Progenitor cell of endocrine pancreas (in vitro differentiated cells): ENCODE measurements at places on chromosomes 12 and 14.

DNA sequence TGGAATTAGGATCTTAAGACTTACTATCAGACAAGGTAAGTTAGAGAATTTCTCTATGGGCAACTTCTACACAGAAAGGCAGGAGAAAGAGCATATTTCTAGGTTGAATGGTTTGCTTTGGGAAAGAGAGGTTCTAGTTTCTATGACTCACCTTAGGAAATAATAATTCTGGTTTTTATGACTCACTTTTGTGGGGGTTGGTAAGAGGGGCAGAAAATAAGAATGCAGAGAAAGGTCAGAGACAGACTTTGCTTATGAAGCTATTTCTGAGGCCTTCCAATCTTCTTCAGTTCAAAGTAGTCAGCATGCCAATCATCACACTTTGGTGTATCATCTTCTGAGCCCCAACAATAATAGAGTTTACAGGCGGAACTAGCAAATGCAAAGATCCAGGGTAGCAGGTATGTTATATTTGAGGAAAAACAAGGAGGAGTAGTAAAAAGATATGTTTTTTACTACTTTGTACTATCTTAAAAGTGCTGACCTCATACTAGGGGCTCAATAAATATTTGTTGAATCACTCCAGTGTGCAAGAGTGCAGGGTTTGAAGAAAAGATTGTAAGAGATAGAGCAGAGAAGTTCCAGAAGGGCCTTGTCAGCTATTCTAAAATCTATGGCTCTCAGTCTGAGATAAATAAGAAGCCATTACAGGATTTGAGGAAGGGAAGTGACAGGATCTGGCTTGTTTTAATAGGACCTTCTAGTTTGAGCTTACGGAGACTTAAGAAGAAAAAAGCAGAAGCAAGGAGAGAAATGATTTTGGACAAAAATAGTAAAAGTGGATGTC, 56.7 kb upstream of the LRFN5 start:
- DNase-seq = no peak

- DNase-seq = no peak
Measured at GRCh38 chr12:54352891-54353874, 11.1 kb downstream of the GPR84 start.

- DNase-seq = no peak
Measured at GRCh38 chr12:109695961-109696461, 17.6 kb upstream of the FAM222A start.

DNA sequence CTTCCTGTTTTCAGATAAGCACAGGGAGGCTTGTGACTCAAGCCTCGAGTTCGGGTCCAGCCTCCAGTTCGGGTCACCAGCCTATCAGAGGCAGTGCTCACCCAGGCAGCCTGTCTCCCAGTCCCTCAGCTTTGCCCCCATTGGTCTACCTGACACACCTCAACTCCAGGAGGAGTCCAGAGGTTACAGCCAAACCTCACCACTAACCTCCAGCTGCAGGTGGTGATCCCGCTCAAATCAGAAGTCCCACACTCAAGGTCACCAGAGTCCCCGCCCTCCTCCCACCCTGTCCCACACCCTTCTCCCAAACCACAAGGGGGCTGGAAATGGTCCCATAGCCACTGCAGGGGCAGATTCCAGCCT, 42.1 kb downstream of the KDM2B start:
- DNase-seq = no peak

GRCh38 chr12:77746096-77746495, 84.6 kb upstream of the NAV3 start:
- no peak for DNase-seq

DNA sequence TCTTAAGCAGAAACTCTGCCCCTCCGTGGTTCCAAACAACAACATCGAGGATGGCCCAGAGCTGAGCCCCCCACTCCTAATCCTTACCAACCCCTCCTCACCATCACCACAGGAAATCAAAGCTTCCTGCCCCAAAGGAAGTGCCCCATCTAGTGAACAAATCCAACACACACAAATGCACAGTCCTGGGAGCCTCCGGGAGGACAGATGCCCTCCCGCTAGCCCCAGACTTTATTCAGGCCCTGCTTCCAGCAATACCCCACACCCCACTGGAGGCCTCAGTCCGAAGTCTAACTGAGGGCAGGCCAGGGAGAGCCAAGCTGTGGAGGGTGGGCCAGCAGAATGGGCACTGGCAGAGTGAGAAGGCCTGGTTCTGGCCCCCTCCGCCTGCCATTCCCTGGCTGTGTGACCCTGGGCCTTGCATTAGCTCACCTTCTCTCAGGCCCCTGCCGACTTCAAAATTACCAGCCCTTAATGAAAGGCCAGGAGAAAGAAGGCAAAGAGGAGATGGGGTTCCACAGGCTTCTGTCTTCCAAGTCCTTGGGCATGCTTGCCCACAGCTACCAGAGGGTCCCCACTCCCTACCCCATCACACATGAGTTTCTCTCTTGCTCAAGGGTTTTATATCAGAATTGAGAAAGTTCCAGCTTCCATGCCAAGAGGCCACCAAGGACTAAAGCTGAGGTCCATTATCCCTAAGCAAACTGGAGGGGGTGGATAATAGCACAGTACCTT, 2.3 kb downstream of the HDAC7 start:
- DNase-seq = no peak

- DNase-seq = no peak
Measured at GRCh38 chr14:35929186-35929585, 103.0 kb downstream of the BRMS1L start.

- DNase-seq = no peak
Measured at GRCh38 chr12:53561590-53561953, 54.3 kb upstream of the NPFF start.

GRCh38 chr12:116127859-116128258, 149.6 kb downstream of the MED13L start:
- DNase-seq = no peak

- DNase-seq = no peak
Measured at GRCh38 chr14:64444984-64445845, 20.1 kb upstream of the AKAP5 start.

GRCh38 chr14:95189367-95190132, 32.2 kb upstream of the DICER1 start:
- DNase-seq = no peak

- no peak for DNase-seq
Measured at GRCh38 chr14:71698027-71698426, 234.2 kb upstream of the RGS6 start.
